NCI-H2107 (cell line): ENCODE measurements at places on chromosomes 13 and 19.

- DNase-seq: no peak
Measured at GRCh38 chr19:29831041-29831548, 19.3 kb downstream of the CCNE1 start.

DNA sequence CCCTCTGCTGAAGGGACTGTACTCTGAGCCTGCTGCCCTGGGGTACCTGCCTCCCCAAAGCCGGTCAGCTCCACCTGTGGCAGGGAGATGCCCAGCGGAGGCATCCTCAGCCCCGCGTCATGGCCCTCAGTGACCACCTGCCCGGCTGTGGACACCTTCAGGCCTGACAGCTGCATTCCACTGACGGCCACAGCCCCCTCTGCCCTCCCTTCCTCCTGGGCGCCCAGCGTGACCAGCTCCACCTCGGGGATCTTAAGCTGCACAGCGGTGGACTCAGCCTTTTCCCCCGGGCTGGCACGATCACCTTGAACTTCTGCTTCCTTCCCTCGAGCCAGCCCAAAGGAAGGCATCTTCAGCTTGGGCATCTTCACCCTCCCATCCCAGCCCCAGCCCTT, 4.8 kb upstream of the HIPK4 start:
- DNase-seq: no peak

- no peak for DNase-seq
Measured at GRCh38 chr13:106310291-106310865, 225.1 kb downstream of the EFNB2 start.

- DNase-seq: no peak
Measured at GRCh38 chr19:3612901-3613741, 6.4 kb upstream of the TBXA2R start.

- DNase-seq: no peak
Measured at GRCh38 chr19:49520705-49521319, 7.0 kb upstream of the RCN3 start.
